ENCODE measurements at places on chromosomes 11 and 22.

GRCh38 chr11:11956006-11956405, 52.4 kb downstream of the DKK3 start:
- DNase-seq, result no peak

DNA sequence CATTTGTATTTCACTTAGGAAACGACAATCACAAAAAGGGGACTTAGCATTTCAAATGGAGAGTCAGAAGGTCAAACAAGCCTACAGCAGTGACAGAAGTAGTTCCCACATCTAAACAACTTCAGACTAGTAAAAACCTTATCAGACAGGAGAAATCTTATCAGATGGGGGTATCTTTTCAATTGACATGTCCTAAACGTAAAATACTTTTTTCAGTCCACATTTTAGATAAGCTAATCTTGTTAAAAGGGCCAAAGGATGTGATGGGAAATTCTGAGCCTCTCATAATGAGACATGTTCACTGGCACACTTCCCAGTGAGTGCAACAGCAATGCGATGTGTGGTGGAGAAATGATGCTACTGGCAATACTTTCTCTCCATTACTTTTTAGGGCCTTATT, 2.4 kb downstream of the MAPK1 start:
- DNase-seq, result no peak

DNA sequence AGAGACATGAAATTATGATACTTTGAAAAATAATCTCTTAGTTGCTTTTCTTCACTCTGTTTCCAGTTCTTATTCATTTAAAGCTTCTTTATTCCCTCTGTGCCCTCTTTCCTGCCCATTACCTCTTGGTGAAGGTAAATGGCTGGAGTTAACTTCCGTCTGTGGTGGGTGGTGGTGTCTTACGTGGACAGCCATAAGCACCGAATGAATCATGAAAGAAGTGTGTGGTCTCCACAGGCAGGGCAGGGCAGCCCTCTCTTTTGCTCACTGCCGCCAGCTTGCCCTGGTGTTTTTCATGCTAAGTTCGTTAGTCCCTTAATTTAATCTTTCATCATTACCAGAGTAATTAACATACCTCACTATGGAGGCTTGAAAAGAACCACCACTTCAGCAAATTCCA, 98.7 kb upstream of the SORL1-AS1 start:
- no peak for DNase-seq

DNA sequence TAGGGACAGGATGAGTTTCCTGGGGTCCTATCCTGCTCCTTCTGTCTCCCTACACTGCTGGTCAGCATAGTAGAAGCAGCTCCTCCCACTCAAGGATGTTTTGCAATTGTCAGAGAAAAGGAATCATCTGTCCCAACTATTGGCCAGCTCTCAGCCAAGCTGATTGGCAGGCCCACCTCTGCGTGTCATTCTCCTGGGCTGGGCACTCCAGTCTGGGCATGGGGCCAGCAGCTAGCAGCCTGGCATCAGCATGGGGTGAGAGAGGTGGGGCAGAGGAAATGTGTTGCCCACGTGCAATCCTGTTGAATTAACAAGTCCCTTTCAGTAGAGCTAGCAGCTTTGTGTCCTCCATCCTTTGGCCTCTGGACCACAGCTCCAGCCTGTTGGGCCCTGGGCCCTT, 14.1 kb downstream of the ANKK1 start:
- DNase-seq, result peak; percentile 11

DNA sequence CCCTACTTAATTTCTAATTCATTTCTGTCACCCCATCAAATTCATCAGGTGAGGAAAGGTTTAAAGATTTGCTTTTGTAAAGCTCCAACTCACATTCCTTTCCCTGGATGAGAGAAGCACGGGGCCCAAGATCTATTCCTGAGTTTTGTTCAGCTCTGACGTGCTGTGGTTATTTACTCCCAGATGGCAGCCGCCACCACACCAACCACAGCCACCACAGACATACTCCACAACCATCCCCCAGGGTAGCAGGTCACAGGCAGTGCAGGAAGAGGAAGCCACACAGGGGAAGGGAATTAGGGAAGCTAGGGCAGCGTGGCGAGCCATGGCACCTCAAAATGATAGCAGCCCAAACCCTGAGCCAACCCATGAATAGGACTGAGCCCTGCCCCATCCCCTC, 63.5 kb upstream of the CSNK2A3 start:
- DNase-seq, result no peak

DNA sequence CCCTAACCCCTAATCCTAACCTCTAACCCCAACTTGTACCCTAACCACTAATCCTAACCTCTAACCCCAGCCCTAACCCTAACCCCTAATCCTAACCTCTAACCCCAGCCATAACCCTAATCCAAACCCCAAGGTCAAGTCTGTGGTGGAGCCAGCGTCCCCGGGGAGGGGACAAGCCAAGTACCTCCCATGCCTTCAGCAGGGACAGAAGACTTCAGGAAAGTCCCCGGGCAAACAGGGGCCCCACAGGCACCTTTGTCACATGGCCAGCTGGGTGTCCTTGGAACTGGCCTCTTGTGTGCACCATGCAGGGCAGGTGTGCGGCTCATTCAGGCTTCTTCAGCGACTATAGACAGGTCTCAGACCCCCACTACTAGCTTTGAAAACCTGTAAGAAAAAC, 555.8 kb downstream of the BRD1 start:
- no peak for DNase-seq

GRCh38 chr11:113270080-113270479, 44.3 kb upstream of the TTC12 start:
- DNase-seq, result no peak

DNA sequence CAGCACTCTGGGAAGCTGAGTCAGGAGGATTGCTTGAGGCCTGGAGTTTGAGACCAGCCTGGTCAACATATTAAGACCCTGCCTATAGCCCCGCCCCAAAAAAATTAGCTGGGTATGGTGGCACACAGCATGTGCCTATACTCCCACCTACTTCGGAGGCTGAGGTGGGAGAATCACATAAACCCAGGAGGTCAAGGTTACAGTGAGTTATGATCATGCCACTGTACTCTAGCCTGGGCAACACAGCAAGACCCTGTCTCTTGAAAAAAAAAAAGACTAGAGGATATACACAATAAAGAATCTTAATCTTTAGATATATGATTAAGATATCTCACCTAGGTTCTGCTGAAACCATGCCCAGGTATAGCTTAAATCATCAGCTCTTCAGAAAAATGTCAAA, 136.7 kb downstream of the APOL5 start:
- no peak for DNase-seq

DNA sequence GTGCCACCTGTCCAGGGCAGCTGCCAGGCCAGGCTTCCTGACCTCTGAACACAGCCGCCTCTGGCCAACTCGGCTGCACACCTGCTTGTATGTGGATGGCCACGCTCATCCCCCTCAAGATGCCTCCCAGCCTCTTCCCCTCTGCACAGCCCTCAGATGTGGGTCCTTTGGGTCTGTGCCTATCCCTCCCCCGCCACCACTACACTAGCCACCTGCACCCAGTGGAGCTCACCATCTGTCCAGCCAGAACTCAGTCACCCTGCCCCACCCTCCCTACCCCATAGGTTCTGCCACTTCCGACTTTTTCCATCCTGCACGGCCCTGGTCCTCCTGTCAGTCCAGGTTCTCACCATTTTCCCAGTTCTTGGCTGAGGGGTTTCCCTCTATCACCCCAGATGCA, 44.6 kb downstream of the PHF21B start:
- DNase-seq, result no peak

GRCh38 chr11:119865661-119866156, 136.7 kb upstream of the NECTIN1 start:
- DNase-seq, result no peak

DNA sequence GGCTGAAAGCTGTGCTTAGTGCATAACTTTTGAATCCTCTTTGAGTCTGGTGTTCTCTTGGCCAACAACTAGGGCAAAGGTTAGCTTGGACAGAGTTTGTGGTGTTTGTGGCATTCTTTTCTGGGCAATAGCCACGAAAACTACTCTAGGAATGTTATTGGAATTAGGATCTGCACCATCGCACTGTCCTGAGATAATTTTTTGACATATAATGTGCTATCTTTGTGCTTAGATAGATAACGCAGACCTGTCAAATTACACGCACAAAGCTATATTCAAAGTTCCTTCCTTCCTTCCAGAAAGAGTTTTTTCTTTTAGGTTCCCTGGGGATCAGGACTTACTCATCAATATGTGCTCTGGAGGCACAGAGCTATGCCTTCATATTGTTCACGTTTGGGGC, 166.8 kb upstream of the MTMR2 start:
- DNase-seq, result no peak

GRCh38 chr11:20049231-20049630, 111.0 kb downstream of the DBX1 start:
- no peak for DNase-seq

- DNase-seq, result no peak
These were observed 239.9 kb upstream of the ZC3H12C start for GRCh38 chr11:109853156-109853776.

GRCh38 chr11:134513585-134514120, 101.6 kb upstream of the B3GAT1 start:
- no peak for DNase-seq

GRCh38 chr22:24319451-24319850, 48.8 kb downstream of the SPECC1L start:
- no peak for DNase-seq

GRCh38 chr11:1925373-1926155, 6.1 kb downstream of the TNNT3 start:
- DNase-seq, result no peak

GRCh38 chr11:125171974-125172373, 7.4 kb downstream of the PKNOX2 start:
- DNase-seq, result no peak

- no peak for DNase-seq
These were observed 733 bp upstream of the GRAMD1B start for GRCh38 chr11:123429336-123429735.

GRCh38 chr11:12671370-12671769, 2.9 kb upstream of the TEAD1 start:
- no peak for DNase-seq

DNA sequence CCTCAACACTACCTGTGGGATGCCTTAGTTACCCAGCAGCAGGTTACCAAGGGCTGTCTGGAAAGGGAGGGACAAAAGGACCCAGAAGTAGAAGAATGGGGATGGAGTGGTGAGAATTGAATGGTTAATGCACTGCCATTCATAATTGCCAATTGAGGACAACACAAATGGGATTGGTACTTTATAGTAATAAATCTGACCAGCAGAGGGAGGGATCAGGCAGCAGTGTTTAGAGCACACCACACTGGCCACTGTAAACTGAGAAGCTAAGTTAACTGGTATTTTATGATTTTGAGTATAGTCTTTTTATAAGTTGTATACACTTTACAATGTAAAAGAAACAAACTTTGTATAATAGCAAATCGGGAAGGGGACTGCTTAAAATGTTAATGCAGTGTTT, 10.7 kb downstream of the TBRG1 start:
- DNase-seq, result no peak

DNA sequence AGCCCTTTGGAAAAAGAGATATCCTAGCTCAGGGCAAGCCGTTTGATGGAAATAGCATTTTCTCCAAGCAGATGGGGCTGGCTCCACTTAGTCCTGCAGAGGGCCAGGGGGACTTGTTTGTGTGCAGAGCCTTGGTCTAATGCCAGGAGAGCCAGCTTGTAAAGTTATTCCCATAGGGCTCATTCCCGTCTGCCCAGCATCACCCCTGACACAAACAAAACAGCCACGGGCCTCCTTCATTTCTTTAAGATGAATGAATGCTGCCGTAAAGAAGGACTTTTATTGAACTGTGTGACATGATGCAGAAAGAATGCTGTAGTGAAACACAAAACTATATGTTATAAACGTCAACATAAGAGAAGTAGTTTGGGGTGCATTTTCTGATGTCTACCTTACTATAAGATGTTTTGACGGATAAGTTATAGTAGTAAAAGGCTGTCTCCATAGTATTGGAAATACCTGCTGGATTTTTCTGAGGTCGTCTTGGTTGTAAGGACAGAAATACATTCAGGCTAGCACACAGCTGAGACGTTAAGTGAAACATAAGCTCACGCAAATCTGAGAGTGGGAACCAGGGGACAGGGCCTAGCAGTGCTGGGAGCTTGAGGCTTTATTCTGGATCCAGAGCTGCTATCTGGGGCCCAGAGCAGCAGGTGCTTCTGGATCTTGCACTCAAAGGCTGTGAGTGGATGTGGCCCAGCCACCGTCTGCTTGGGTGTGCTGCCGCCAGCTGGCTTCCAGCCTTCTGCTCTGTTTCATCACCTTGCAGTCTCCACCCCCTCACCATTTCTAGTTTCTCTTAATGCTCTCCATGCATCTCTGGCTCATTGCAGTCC, 53.3 kb downstream of the NCAM1 start:
- DNase-seq, result peak; percentile 57

DNA sequence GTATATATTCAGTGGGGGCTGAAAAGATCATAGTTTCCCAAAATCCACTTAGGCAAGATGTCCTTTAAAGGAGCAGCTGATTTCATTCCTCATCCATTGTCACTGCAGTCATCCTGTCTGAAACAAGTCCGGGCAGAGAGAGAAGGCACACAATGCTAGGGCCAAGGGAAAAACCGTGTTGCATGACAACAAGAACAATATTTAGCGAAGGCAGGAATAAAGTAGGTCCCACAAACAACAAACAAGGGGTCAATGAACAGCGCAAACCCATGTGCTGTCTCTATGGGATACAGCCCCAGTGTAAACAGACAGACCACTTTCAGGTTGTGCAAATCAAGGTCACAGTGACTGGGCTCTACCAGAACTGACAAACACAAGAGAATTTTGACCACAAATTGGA, 9.0 kb downstream of the PAMR1 start:
- DNase-seq, result no peak

DNA sequence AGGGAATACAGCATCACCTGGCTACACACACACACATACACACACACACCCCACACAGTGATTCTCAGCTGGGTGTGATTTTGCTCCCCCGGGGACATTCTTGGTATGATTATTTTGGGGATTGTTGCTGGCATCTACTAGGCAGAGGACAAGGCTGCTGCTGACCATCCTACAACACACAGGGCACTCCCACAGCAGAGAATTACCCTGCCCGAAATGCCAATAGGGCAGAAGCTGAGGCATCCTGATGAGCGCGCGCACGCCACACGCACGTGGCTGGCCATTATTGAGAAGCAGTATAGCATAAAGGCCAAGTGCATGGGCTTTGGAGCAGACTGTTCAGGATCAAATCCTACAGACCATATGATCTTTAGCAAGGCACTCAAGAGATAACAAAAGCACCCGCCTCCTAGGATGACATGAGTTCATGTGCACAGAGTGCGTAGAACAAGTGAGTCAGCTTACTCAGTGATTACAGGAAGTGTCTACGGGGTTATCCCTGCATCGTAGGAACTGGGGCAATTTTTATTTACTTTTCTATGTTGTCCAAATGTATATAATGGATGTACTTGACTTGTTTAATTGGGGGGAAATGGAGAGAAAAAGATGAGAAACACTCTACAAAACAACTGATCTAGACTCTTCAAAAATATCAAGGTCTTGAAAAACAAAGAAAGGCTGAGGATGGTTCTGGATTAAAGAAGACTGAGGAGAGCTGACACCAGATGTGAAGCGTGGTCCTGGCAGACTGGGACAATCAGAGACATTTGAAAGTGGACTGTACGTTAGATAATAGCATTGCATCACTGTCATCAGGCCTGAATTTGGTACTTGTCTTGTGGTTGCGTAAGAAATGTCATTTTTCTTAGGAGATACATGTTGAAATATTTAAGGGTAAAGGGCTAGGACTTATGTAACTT, 7.2 kb upstream of the EHD1 start:
- DNase-seq, result no peak

- no peak for DNase-seq
These were observed 35.2 kb downstream of the IFT27 start for GRCh38 chr22:36740716-36741115.

GRCh38 chr22:49650336-49651241, 177.1 kb downstream of the BRD1 start:
- DNase-seq, result no peak

GRCh38 chr11:86151174-86152005, 82.5 kb upstream of the PICALM start:
- DNase-seq, result no peak
